ENCODE measurements at places on chromosomes 6 and 20.
A peak's percentile ranks its signal among the peaks of the same experiment; 100 is the strongest.

DNA sequence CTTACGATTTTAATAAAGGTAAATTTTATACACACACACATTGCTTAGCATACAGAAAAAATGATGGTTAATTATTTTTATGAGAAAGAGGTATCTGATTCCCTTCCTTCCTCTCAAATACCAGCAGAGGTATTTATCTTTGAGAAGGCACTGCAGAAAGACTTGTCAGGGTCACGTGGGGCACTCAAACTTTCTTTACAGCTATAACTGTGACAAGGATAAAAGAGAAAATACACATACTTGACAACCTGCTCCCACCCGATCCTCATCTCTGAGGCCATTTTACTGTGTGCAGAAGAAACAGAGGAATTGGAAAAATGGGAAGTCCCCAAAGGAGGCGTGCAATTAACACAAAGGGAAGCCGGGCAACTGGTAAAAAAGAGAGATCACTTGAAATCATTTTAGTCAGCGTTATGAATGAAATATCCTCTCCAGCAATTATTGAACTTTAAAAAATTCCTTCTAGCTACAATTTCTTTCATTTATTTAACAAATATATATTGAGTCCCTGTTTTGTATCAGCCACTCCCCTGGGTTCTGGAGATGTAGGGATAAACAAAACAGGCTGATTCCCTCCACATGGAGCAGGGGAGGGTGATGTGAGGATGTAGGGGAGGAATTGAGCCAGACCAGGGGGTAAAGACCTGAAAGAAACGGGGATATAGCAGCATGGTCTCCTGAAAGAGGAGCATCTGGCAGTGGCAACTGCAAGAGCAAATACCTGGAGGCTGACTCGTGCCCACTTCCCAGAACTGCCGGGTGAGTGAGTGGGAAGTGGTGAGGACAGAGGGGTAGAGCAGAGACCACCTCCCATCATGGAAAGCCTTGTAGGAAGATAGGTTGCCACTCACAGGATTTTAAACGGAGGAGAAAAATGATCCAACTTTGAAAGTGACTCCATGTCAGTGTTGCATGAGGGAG is 510.3 kb downstream of the KIF16B start:
- no peak for DNase-seq

DNA sequence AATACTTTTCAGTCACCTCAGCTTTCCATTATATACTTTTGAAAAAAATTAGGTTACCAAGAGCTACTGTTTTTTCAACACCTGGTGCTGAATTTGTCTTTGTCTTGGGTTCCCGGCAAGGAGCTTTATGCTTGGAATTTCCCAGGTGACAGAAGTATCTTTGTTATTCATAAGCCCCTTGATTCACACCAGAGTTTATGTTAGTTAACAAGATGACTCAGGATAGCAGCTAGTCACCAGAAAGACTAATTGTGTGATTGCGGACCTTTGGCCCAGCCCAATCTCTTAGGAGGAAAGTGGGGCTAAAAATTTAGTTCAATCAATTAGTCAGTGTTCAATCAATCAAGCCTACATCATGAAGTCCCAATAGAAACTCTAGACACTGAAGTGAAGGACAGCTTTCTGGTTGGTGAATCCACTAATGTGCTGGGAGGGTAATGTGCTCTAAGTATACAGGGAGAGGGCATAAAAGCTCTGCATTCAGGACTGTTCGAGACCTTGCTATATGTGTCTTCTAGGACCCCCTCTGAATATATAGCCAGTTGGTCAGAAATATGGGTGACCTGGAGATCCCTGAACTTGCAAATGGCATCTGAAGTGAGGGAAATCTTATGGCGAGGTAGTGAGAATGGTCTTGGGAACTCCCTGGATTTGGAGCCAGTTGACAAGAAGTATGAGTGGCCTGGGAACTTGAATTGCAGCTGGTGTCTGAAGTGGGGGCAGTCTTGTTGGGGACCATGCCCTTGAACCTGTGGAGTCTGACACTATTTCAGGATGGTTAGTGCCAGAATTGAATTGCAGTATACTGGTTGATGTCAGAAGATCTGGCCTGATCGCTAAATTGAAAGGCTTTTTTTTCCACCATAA is 16.2 kb downstream of the TMEM30A start:
- DNase-seq = no peak

DNA sequence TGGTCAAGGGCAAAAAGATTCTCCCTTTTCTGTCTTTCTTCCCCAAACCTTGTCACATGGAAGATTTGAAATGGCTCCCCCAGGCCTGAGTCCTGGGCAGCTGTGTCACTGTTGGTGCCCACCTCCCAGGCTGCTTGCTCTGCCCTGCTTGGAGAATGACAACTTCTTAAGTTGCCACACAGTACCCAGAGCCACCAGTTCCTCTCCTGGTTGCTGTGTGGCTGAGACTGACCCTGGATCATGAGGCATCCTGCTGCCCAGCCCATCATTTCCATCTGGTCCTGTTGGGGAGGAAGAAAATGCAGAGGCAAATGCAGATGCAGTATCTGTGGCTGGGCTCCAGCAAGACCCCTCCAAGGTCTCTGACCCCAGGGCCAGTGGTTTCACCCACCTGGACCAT is 113.7 kb downstream of the PHACTR3 start:
- DNase-seq = no peak

- DNase-seq = no peak
Measured at GRCh38 chr20:2403291-2404052, 22.8 kb downstream of the TGM6 start.

DNA sequence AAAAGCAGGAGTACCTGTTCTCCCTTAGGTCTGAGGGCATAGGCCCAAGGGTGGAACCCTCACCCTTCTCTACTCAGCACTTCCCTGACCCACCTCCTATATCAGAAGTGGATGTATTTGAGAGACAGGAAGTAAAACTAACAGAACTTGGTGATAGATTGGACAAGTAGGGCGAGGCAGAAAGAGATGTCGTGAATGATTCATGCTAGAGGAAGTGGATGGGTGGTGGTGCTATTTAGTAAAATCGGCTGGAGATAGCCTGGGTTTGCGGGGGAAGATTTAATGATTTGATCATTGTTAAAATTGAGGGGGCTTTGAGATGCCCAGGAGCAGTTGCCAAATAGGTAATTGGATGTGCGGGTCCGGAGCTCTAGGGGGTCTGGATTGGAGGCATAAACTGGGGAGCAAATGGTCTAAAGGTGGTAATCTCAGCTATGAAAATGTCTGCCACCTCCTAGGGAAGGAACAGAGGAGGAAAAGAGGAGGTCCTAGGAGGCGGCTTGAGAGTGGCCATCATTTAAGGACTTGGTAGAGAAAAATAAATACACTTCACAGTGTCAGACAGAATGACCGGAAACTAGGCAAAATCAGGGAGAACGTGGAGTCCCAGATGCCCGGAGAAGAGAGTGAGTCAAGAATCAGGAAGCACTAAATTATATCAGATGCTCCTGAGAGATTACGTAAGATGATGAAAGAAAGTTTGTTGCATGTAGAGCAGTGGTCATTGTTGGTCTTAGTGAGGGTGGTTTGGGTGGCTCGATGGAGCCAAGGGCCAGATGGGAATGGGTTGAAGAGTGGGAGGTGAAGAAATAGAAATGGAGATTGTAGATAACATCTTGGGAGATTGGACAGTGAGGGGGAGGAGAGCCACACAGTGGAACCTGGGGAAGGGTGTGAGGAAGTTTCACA is 142.0 kb downstream of the CEP57L1 start:
- no peak for DNase-seq

DNA sequence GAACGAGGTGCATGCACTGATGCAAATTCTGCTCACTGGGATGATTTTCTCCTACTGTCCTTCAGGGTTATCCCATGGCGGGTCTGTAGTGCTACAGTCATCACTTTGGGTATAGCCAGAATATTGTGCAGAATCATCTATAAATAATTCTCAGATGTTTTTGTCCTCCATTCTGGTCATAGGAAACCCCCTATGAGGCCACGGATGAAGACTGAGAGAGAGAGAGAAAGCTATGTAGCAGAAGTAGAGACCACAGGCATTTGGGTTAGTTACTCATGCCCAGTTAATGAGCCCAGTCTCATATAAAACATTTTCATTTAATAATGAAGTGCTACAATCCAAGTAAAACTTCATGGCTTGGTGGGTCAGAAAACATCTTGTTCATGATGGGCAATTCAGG is 145.1 kb upstream of the PLN start:
- DNase-seq = no peak

GRCh38 chr6:28635547-28636158 is 110.0 kb downstream of the GPX5 start:
- no peak for DNase-seq

DNA sequence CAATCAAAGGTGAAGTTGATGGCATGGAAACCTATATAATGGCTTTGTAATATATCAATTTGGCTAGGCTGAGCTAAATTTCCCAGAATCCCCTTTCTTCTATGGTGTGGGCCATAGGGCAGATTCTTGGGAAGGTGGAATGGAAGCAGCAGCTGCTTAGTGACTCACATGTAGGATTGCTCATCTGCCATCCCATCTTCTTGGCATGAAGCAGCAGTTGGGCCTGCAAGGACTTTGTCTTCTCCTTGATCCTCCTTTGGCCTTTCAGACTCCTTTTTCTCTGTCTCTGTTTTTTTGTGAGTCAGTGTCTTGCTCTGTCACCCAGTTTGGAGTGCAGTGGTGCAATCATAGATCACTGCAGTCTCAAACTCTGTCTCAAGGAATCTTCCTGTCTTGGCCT is 52.6 kb upstream of the CEP162 start:
- peak; percentile 20 for DNase-seq

DNA sequence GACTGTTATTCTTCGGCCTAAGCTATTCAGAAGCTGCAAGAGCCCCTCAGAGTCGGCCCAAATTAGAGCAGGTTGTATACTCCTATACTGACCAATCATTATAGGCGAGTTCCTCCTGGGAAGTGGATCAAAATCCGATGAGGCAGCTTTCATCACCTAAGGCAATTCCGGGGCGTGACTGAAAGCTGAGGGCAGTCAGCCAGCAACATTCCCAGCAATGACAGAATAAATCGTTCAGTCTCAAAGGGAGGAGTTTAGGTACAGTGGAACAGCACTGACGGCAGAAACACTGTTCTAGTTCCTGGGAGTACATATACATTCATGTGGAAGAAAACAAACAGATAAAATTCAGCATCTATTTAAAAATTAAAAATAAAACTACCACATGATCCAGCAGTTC is 10.8 kb downstream of the HLA-DQB2 start:
- no peak for DNase-seq

DNA sequence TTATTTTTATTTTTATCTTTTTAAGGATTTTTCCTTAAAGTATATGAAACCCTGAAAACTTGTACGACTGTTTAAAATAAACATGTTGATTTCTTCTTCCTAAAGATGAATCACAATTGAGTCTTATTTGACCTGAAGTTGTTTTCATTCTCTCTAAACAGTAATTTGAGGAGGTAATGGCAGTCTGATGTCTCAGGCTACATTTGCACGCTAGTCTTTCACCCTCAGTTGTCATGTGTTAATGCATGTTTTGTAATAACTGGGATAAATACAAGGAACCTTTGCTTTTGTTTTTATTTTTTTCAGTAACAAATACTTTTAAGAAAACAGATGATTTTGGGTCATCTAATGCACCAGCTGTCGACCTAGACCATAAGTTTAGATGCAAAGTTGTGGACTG is 55.2 kb downstream of the SCAND1 start:
- DNase-seq = no peak

- no peak for DNase-seq
Measured at GRCh38 chr6:80460257-80460865, 353.9 kb downstream of the BCKDHB start.

DNA sequence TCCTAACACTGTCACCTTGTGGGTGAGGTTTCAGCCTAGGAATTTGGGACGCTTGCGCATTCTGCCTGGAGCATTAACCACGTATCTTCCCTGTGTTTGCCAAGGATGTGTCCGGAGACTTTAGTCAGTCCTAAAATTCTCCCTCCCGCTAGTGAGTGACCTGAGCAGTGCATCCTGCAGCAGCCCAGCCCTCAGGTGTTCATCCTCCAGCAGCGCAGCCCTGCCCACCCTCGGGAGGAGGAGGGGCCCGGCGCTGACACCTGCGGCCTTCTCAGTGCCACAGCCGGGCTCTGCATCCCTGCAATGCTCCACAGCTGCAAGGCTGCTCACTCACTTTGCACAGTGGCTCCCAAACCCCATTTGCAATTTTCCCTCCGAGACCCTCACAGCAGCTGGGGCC is 79.5 kb downstream of the ERMARD start:
- no peak for DNase-seq

- no peak for DNase-seq
Measured at GRCh38 chr20:36908603-36909002, 32.7 kb downstream of the TLDC2 start.

DNA sequence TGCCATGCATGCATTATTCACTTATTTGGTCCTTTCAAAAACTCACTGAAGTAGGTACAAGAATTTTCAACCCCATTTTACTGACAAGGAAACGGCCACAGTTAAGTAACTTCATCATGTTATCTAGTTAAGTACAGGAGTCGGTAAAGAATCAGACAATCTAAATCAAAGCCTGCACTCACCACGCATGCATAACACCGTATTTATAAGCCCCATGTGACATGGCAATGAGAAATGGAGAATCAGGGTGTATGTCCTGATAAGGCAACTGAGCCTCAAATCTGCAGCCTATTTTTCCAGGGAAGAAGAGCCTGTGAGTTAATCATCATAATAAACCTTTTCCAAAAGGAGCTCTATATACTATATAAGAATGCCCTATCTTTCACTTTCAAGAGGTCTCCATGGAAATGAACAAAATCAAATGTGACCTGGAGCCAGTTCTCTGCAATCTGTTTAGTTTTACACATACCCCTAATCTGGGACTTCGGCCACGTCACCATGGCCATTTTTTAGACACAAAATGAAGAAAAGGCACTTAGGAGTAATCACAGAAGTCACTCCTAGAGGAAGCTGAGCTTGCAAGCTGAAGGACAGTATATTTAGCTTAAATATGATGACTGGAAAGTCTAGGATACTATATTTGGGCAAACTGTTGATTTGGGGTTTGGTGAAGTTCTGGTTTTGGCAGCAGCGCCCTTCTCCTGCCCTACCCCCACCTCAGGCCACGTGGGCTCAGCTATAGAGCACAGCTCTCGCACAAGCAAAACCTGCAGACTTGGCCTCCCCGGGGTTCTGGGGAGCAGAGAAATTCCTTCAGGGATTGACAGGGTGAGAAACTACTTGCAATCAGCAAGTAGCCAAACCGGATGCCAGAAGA is 19.2 kb downstream of the TRAM2 start:
- no peak for DNase-seq

DNA sequence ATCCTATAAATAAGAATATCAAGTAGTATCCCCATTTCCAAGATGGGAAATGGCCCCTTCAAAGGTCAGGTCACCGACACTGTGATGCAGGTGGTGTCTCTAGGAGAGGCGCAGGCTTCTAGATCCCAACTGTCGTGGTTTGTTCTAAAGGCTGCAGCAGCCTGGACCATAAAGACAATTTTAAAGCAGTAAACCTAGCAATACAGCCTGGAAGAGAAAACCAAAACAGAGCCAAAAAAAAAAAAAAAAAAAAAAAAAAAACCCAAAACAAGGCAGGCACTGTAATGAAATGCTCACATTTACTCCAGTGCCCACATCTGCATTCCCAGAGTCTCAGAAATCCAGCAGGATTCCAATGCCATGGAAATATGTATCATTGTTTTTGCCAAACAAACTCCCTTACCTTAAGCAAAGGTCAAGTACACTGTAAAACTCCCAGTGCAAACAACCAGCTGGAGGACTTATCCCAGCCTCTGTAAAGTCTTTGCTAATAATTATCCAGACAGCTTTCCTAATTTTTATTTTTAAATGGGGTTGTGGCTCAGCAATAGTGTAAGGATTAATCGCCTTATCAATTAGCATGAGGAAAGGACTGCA is 98.2 kb downstream of the PSMG4 start:
- no peak for DNase-seq

Measured in AG09309 (cell line).